ENCODE measurements at places on chromosomes 6 and 20.

- DNase-seq = no peak
These were observed 19.0 kb upstream of the MAP3K7 start for GRCh38 chr6:90605749-90606340.

GRCh38 chr6:13288481-13288880 is 39.9 kb downstream of the TBC1D7 start:
- no peak for DNase-seq

DNA sequence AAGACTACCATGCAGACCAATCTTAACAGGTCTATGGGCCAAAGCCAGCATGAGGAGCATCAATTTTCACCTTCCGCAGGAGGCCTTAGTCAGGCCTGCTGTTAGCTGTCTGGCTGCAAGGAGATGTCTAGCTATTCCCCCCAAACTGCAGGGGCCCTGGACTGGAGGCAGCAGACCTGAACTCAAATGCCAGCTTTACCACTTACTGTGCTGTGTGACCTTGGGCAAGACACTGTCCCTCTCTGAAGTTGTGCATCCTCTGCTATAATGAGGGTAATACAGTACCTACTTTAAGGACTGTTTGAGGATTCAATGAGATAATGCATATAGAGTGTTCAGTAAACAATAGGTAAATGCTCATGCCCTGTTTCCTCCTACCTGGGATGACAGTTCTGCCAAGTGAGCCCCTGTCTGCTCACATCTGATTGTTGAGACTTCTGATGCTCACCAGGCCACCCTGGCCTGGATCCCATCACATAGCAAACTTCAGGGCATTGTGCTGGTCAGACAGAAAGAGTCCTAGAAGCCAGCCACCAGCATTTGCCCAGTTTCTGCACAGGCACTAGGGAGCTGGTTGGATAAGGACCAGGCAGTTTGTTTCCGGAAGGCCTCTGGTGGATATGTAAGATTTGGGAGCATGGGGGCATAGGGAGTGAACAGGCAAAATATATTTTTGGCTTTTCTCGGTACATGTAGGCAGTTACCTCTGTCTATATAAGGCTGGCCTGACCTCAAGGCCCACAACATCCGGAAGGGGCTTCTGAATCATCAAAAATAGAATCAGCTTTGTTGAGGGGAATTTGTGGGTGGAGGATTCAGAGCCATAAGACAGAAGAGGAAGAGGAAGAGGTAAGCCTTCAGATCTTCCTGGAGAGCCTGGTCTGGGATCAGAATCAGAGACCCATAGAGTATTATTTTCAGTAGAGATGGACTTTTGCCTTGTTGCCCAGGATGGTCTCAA is 2.3 kb upstream of the OCSTAMP start:
- DNase-seq = peak; percentile 93

DNA sequence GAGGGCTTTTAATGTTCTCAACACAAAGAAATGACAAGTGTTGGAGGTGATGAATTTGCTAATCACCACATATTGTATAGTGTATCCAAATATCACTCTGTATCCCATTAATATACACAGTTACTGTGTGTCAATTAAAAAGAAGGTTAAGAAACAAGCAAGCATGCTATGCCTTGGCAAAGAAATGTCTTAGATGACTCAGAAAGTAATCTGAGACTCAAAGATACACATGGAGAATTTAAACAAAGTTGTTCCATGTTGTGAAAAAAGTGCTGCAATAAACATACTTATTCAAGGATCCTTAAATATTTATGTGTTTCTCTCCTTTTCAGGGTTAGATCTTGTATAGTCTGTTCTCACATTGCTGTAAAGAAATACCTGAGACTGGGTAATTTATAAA is 300.9 kb downstream of the DHX35 start:
- no peak for DNase-seq

GRCh38 chr6:169473663-169474062 is 220.0 kb upstream of the THBS2 start:
- DNase-seq = no peak

- DNase-seq = no peak
These were observed 203.0 kb downstream of the EPM2A start for GRCh38 chr6:145532361-145532760.

DNA sequence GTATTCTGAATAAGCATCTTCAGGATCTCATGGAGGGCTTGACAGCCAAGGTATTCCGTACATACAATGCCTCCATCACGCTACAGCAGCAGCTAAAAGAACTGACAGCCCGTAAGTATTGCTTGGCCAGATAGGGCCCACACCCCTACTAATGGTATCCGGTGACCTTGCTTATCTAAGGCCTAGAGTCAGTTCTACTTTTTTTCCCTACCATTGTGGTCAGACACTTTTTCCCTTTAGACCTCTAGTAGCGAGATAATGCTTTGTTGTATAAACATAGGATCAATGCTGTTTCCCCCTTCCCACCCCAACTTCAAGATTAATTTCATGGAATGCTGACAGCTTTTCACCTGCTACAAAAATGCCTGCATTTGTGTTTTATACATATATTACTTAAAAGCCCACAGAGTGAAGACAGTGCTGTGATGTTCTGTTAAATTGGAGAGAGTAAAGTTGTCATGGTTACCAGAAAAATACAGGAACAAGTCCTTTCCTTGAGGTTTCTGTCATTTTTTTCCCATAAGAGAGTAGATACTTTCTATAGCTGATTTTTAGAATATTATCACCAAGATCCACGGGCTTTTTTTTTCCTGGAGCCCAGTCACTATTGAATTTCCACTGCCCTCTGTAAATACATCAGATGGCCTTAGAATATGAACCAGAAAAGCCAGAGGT is 20.9 kb upstream of the PLCG1 start:
- DNase-seq = no peak
